ENCODE measurements at places on chromosomes 7 and 10.

DNA sequence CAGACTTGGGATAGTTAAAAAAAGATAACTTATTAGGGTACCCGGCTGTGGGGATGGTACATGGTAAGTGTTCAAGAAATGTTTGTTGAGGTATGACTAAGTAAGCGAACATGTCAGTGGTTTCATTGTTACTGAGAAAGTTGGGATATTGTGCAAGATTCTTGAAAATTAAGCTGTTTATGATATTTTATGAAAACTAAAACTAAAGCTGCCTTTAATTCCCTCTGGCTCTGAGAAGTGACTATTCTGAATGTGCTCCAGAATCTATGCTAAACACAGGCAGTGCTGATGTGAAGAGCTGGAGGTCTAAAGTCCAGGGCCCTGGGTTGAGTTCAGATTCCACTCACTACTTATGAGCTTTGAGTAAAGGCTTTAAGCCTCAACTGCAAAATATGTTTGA lies 72.9 kb downstream of the AOAH start:
- no peak for DNase-seq

- DNase-seq: no peak
Measured at GRCh38 chr10:5364890-5365338, at the start of gene UCN3. Gene UCN3, plus strand, starts transcription at chr10:5364966. Its CDS starts 8,755 bp downstream, at chr10:5373721.

- no peak for DNase-seq
Measured at GRCh38 chr7:134328900-134329299, 12.2 kb upstream of the SLC35B4 start.

DNA sequence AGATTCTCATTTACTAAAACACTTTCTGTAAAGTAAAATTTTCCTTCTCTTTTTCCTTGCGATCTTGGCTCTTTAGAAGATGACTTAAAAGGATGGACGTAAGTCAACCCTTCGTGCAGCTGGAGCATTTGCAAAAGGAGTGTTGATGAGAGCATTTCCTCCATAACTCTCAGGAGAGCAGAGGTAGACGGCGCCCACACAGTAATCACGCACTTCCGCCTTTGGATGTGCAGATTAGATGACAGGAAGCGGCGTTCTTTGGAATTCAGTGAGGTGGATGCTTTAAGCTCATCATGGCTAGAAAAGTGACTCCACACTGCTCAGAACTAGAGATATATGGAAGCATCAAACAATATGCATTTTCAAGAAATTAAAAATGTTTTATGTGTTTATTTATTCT lies 43.0 kb upstream of the NPS start:
- DNase-seq: no peak

DNA sequence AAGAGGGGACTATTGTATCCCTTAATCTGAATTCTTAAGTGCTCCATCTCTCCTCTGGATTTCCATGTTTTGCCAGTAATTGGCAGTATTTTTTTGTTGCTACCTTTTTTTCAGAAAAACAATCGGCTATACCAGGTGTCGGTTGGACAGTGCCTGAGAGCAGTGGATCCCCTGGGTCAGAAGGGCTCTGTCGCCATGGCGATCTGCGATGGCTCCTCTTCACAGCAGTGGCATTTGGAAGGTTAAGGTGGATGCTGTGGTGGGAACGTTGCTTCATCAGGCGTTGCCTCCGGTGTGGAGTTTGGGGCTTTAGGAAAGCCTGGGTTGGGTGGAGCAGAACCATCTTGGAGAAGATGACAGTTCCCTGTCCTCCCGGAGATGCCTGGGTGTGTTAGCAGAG lies 96.0 kb downstream of the GALNT11 start:
- DNase-seq: no peak

DNA sequence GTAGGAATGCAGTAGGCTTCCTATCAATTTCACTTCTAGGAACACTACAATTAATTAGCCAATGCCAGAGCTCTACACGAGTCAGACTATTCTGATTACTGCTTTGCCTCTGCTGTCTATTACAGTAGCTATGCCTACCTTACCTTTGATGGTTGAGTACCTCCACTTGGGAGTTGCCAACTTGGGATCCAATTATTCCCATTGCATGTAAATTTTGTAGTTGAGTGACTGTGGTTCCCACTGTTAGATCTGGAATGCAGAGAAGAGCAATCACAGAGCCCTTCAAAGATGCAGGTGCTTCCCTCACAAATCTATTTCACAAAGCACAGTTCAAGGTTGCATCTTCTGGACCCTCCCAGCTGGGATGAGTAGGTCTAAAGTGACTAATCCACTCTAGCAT lies 62.9 kb upstream of the AASS start:
- no peak for DNase-seq

- DNase-seq: no peak
Measured at GRCh38 chr7:44182827-44183226, 6.4 kb downstream of the GCK start.

- DNase-seq: no peak
Measured at GRCh38 chr10:95530561-95530960, 30.6 kb downstream of the SORBS1 start.

DNA sequence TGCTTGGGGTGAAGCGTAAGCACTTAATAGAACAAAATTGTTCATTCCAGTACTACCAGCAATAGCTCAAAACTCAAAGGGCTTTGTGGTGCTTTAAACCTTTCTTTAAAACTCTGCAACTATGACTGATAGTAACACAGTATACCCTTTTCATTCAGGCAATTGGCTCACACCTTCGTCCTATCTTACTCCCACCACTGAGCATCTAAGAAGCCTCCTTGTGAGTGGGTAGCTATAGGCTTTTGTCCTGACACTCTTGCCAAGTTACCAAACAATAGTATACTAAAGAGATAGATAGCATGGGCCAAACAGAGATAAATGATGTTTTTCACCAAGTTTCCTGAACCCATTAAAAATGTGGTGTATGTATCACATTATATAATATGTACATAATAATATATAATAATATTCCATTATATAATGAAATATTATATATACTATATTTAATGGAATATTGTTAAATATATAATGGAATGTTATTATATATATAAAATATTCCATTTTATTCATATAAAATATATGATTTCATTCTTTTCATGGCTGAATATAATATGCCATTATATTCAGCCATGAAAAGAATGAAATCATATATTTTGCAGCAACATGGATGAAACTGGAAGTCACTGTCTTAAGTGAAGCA lies 96.2 kb downstream of the TES start:
- DNase-seq: no peak

DNA sequence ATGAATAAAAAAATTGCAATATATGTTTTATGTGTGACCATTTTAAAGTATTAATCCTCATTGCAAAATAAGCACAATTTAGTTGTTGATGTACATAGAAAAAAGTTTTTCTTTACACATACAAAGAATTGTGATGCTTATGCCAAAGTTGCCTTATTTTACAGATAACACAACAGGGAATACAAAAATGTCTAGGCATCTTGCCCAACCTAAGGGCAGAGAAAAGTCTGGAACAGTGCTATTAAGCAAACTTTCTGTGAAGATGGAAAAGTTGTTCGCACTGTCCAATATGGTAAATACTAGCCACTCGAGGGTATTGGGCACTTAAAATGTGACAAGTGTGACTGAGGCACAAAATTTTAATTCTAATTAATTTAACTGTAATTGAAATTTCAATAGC lies 190.2 kb upstream of the HGF start:
- DNase-seq: no peak

GRCh38 chr10:15300697-15301096 lies 70.4 kb downstream of the FAM171A1 start:
- no peak for DNase-seq

- no peak for DNase-seq
Measured at GRCh38 chr7:102457352-102457924, 7.2 kb downstream of the ALKBH4 start.

DNA sequence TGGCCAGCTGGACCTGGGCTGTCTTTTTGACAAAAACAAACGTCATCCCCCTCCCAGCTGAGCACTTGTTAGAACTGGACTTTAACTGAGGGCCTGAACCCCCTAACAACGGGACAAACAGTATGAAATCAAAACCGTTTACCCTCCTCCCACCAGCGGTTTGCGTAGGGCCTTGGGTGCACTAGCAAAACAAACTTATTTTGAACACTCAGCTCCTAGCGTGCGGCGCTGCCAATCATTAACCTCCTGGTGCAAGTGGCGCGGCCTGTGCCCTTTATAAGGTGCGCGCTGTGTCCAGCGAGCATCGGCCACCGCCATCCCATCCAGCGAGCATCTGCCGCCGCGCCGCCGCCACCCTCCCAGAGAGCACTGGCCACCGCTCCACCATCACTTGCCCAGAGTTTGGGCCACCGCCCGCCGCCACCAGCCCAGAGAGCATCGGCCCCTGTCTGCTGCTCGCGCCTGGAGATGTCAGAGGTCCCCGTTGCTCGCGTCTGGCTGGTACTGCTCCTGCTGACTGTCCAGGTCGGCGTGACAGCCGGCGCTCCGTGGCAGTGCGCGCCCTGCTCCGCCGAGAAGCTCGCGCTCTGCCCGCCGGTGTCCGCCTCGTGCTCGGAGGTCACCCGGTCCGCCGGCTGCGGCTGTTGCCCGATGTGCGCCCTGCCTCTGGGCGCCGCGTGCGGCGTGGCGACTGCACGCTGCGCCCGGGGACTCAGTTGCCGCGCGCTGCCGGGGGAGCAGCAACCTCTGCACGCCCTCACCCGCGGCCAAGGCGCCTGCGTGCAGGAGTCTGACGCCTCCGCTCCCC lies at the start of gene IGFBP1:
IGFBP1 (plus strand) TSS at position 304 of the 808 bp plus-strand sequence; CDS start at position 469, 165 bp downstream.
- DNase-seq: no peak

- no peak for DNase-seq
Measured at GRCh38 chr7:99032928-99033327, 111.0 kb downstream of the SMURF1 start.

- no peak for DNase-seq
Measured at GRCh38 chr7:100221767-100222444, 2.2 kb downstream of the PVRIG start.

- no peak for DNase-seq
Measured at GRCh38 chr10:52353960-52354394, 39.9 kb downstream of the DKK1 start.

DNA sequence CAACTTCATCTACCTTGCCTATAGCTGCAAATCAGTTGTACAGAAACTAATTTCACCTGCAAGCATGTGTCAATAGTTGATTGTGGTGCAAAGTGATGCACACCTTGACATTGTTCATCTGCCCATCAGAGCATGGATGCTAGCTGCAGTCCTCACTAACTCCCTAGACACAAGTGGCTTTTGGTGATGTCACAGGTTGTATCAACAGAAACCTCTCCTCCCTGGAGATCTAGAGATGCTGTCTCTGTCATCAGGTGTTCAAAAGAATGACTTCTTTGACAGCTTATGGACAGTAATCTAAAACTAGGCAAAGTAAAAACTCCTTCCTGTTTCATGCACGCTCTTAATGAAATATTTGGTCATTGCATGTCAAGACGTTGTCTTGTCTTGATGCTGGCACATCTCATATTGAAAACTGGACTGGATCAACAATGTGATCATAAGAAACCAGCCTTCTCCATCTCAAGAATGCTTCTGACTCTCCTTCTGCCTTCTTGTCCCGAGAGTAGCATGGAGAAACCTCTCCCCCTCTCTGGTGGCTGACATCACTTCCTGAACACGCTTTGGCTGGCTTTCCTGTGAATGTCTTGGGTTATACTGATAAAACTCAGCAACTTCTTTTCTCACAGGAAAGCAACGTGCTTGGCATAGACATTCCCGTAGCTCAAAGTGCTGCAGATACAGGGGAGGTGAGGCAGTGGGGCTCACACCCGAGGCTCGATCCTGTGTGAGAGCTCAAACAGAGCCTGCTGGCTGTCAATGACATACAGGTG lies 176.2 kb upstream of the CDCA7L start:
- no peak for DNase-seq

DNA sequence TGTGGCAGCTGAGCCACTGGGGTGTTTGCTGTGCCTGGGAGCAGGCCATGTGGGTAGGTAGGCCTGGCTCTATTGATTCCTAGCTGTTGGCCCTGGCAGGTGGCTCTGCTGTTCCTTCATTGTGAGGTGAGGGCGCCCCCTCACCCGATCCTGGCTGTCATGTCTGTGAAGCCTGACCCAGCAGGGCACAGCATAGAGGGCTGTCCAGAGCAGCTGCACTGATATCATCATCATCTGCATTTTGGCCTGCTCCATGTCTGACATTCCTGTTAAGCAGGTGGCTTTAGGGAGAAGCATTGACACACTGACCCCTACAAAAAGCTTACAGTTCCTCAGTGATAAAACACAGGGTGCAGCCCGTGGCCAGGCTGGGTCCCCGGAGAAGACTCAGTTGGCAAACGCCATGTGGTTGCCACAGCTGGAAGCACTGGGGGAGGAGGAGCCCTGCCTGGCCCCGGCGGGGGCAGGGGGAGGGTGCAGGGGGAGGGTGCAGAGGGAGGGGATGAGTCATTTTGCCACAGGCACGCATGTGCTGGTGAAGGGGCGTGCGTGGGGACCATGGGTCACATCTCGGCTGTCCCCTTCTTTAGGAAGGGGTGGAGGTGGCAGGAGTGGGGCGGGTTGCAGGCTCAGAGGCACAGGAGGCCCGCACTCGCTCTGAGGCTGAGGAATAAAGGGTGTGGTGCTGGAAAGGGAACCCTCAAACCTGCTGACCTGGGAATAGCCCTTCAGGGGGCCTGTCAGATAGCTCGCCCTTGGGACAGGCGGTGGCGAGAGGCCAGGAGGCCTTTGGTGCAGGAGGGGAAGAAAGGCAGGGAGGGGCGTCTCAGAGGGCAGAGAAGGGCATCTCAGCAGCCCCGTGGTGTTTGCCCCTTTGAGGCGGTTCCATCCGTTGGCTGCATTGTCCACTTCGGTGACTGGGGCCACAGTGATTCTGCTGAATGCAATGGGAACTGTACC lies 31.6 kb downstream of the IKZF1 start:
- no peak for DNase-seq

GRCh38 chr10:62377026-62377415 lies 2.9 kb downstream of the ZNF365 start:
- no peak for DNase-seq

GRCh38 chr10:25405871-25406270 lies 231.1 kb downstream of the GPR158 start:
- no peak for DNase-seq

GRCh38 chr10:118047157-118047719 lies 497 bp upstream of the RAB11FIP2 start:
- DNase-seq: no peak

DNA sequence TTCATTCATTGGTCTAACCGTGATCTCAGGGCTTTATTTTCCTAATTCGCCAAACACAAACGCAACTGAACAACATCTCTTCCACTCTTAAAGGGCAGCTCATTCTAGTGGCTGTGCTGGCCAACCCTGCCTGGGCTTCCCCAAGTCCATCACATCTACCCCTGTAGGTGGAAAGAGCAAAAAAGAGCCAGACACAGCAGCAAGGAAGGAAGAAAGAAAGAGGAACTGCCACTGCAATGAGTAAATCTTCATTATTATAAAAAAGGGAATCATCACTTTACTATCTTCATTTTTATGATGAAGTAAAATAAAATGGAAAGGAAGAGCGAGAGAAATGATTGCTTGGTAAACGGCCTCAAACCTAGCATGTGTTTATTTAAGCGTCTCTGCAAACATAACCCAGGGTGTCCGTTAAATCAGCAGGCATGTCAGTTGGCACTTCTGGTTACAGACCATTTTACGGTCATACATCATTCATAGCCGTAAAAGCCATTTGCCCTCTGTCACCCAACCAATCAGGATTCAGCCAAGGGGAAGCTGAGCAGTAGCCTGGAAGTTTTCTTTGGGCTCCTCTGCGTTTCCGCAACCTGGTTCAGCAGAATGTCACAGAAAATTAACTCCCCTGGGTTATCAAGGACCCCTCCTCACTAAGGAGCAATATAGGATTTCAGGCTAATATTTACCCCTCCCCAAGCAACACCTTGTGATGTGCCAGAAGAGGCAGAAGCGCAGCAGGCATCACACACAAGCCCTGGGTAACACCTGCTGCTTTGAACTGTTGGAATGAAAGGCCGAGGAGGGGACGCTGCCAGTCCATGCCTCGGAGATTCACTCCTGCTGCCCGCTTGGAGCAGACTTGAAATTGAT lies 234.0 kb downstream of the SNX10 start:
- no peak for DNase-seq

Data from cortex of kidney (tissue), 1 donor.